ENCODE measurements at places on chromosomes 16 and 17. TPM values are rescaled to one million over a fixed set of nuclear protein-coding genes. Genes with fewer than 3 reads are reported as not detected.
A peak's percentile ranks its signal among the peaks of the same experiment; 100 is the strongest.

- no peak for DNase-seq
Observed at GRCh38 chr17:27319541-27320221, 25.8 kb downstream of the WSB1 start.

ABCC11 gene
- total RNA-seq: 0.15 TPM

DNA sequence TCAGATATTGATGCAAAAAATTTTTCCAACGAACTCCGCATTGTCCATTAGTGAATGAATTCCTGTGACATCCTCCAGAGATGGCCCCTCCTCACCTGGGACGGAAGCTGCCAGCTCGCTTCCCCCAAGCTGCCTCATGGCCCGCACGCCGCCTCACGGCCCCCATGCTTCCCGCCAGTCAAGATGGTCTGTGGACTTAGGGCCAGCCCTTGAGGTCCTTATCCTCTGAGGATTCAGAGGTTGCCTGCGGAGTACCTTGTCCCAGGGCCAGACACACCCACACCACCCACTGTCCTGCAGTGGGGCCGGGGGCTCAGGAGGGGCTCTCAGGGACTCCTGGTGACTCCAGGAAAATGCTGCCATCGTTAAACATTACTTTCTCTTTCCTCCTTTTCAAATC lies 73.6 kb downstream of the SEC14L1 start:
- DNase-seq: no peak

- no peak for DNase-seq
Observed at GRCh38 chr17:46819906-46820351, 1.4 kb upstream of the WNT3 start.

DPEP3 gene
- total RNA-seq: 0.19 TPM

- no peak for DNase-seq
Observed at GRCh38 chr17:65017207-65017774, 39.2 kb downstream of the GNA13 start.

- DNase-seq: peak; percentile 41
Observed at GRCh38 chr16:19555938-19556771, 652 bp downstream of the VPS35L start.

GRCh38 chr16:10878644-10879501 lies 1.9 kb downstream of the CIITA start:
- peak; percentile 19 for DNase-seq

DNA sequence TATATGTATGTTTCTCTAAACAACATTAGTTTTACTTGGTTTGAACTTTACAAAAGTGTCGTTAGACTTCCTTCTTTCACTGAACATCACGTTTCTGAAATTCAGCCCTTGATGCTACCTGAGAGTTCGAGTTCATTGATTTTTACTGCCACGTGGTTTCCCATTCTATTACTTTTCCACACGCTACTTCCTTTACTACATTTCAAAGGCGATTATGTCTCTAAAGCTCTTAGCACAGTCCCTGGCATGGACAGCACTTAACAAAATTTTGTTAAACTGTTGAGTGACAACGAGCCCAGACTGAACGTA lies 15.9 kb upstream of the ARHGAP17 start:
- no peak for DNase-seq

DNA sequence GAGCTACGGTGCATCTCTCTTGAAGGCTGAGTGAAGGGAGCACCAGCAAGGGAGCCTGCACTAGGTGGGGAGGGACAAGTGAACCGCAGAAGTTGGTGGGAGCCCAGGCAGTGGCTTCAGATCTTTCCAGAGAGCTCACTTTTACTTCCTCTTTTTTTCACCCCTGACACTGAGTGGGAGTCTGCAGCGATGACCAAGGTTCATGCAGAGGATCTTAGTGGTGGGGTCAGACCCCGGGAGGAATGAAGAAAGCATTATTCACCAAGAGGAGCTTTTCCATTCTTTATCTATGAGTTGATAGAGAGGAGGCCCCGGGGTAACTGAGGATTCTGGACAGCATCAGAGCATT lies 3.0 kb upstream of the CCL2 start:
- DNase-seq: no peak

Data from activated naive CD4-positive, alpha-beta T cell treated with anti-CD3 and anti-CD28 coated beads for 36 hours (primary cell).